ENCODE measurements at places on chromosomes 2 and 18.

DNA sequence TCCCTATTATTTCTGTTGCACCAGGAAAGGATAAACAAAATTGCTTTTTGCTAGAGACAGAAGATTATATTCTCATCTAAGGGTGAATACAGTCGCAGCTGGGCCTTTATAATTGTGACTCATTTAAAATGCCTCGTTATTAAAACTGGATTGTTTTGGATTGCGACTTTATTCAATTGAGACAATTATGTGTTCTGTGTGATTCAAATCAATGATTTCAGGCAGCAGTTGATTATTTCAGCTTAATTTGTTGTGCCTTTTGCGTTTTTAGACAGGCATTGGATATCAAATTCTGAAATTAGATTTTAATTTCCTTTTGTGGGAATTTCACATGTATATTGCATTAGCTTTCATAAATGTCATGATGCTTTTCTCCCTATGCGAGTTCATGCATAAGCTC, 778.1 kb upstream of the SOX11 start:
- no peak for DNase-seq

GRCh38 chr2:208983486-208983885, 440.4 kb upstream of the MAP2 start:
- no peak for DNase-seq

- DNase-seq: no peak
These were observed 220.2 kb downstream of the SRBD1 start for GRCh38 chr2:45390861-45391260.

- DNase-seq: no peak
These were observed 2.1 kb upstream of the TOGARAM2 start for GRCh38 chr2:28979041-28979440.

GRCh38 chr2:241563981-241564595, 5.5 kb downstream of the BOK start:
- no peak for DNase-seq

DNA sequence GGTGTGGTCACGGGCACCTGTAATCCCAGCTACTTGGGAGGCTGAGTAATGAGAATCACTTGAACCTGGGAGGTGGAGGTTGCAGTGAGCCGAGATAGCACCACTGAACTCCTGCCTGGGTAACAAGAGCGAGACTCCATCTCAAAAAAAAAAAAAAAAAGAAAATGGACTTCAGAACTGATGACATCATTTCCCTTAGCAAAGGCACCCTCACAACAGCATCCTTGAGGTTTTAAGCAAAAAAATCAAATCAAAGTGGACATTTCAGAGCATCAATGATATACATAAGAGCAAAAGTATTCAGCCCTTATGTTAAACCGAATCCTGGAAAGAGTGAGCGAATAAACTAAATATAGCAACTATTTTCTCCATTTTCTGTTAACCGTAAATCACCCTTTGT, 45.3 kb downstream of the EPB41L3 start:
- DNase-seq: no peak

DNA sequence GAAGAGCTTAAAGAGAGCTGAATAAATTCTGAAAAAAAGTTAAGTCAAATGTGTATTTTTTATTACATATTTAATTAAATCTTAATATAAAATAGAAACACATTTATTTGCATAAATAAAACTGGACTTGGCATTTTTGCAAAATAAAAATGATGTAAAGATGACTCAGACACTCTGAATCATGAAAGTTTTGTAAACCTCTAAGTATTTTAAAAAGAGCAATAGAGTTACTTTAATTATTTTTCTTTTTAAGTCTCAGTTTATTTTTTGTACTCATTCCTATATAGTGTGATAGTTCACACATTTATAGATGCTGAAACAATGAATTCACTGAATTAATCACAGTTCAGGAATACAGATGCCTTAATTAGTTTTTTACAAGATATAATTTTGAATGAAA, 109.9 kb upstream of the DTNA start:
- DNase-seq: no peak

DNA sequence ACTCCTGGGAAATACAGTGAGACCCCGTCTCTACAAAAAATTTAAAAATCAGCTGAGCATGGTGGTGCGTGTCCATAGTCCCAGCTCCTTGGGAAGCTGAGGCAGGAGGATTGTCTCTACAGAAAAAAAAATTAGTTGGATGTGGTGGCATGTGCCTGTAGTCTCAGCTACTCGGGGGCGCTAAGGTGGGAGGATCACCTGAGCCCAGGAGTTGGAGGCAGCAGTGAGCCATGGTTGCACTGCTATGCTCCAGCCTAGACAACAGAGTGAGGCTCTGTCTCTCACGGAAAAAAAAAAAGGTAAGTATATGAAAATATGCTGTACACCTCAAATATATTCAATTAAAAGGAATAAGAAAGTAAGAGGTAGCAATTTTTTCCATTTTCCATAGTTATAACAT, 92.5 kb upstream of the TGIF1 start:
- no peak for DNase-seq

- DNase-seq: no peak
These were observed 23.8 kb upstream of the IL1R2 start for GRCh38 chr2:101967826-101968513.

- no peak for DNase-seq
These were observed 161.6 kb downstream of the CMPK2 start for GRCh38 chr2:6704077-6704476.

- no peak for DNase-seq
These were observed 380.2 kb downstream of the LNPK start for GRCh38 chr2:175621821-175622220.

DNA sequence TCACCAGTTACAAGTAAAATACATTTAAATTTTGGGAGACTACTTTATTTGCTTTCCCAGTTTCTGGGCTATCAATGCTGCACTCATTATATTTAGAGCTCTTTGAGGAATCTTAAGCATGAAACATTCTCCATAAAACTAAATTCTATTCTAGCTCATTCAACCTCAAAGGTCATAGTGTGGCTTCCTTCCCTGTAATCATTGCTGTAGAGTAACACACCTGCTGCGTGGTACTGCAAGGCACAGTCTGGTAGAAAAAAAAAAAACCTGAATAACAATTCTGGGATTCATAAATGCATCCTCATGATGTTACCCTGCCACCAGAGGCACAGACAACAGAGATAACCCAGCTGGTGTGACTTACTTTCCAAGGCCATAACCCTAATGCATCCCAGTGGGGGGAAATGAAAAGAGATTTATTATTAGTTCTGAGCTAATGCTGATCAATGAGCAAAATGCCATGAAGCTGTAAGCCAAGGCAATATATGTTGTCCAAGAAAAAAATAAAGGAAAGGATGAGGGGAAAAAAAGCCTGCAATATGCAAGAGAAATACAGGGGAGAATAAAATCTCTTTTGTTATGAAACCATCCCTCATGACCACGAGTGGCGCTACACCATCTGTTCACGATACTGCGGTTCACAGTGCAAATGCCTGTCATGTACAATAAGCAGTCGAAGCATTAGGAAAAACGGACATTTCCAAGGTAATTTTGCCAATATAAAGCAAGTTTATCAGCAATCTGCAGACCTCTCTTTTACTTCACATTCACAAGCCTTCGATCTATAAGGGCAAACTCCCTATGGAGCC, 1481.6 kb upstream of the PIK3C3 start:
- DNase-seq: no peak

DNA sequence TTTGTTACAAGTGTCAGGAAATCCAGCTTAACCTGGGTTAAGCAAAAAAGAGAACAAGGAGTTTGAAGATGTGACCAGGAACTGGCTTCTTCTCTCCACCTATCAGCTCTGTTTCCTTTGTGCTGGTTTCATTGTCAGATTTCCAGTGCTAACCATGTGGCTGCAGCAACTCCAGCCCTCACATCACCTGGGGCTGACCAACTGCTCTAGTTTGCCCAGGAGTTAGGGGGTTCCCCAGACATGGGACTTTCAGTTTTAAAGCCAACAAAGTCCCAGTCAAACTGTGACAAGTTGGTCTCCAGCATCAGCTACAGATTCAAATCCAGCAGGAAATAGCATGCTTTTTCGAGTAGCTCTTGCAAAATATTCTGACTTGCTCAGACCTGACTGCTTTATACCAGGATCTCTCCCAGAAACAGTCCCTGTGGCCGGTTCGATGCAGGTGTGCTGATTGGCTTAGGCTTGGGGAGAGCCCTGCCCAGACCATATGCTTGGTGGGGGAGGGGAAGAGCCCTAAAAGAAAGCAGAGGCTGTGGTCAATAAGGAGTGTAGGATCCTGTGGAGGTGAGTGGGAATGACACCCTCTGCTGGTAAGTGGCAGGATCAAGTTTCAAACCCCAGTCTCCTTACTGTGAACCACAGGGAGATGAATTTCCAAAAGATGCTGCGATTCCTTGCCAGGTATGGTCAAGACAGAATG, 49.5 kb downstream of the KCNE4 start:
- DNase-seq: no peak

DNA sequence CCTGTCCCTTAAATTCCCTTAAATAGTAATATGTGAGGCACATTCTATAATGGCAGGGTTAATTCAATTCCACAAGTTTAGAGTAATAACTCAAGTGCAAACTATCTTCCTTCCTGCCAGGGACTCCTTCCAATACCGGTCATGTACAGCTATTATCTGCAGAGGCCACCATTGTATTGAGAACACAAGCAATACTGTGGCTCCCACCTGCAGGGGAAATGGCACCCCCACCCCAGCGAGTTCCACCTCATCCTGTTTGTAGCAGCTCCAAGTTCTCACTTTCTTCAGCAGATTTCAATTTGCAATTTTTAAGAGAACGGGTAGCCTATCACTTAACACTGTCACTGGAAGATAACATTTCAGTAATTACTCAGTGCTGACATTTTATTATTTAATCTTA, 172.1 kb upstream of the PID1 start:
- DNase-seq: no peak

DNA sequence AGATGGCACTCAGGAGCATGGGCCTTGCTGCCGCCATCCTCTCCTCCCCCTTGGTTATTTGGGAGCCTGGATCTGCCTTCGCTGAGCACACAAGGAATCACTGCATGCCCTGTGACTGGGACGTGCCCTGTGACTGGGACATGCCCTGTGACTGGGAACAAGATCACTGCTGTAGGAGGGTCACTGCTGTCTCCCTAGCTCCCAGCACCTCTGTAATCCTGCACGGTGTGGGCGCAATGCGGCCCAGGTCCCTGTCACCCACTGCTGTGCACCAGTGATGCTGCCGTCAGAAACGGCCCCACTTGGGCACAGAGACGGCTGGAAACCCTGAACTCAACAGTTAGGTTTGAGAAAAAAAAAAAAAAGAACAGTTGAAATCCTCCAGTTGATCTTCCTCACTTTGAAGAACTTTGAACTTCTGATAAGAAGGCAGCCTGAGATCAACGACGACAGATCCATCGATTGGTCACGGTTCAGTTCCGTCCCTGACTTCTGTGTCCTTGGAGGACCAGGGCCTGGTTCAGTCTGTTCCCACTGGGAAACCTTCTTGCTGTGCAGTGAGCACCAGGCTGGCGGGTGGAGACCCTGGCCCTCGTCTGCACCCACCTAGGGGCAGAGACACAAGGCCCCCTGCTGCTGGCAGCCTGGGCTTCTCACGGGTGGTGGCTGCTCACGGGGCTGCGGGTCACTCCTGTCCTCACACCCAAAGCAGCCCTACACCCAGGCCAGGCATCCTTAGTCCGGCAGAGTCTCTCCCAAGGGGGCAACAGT, 125.9 kb downstream of the PXDN start:
- DNase-seq: no peak

DNA sequence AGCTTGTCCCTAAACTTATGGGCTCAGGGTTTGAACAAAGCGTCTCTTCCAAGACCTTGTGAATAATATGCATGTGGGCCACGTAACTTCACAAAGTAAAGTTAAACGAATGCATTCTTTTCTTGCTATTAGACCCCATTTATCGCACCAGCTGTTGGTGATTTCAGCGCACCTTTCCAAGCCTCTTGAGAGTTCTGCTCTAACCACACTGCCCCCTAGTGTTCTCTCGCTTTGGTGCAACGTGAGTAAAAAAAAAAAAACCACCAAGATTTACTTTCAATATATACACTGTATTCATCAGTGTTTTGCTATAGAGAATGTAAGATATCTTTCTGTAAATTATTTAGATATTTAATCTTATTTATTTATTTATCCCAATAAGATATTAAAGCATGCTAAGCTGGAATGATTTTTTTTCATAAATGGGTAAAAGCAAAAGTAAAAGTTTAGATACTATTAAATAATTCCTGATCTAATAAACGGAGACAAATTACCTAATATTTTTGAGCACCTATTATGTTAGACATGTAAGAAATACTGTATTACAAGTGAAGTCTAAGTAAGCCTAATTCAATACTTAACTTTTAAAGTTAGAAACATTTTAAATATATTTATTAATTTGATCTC, 459.5 kb downstream of the DLGAP1 start:
- DNase-seq: no peak

GRCh38 chr18:43398601-43399000, 121.3 kb upstream of the SYT4 start:
- no peak for DNase-seq

DNA sequence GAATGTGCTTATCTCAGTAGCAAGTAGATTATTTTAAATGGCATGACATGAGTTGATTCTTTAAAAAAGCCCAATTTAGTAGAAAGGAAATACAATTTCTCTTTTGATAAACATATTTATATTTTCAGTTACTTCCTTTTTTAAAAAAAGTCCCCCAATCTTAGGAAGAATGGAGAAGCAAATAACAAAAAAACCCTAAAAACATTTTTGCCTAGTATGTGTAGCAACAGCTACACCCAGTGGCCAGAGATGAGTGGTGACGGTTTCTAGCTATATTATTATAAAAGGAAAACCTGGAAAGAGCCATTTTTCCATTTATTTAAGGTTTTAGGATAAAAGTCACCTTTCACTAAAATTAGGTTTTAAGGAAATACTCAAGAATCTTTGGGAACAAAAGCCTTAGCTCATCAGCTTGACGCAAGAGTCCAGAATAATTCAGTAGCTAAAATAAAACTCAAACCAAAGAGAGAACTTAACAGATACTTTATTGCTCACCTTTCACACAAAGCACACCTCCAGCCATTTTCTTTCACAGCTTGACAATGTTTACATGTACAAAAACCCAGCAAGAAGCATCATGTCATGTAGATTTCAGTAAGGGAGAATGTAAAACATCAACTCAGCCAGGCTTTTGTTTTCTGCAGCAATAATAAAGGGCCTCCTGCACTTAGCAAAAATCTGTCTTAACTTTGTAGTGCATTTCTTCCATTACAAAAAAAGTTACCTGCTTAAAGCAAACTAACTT, 15.7 kb downstream of the FAM98A start:
- DNase-seq: no peak

DNA sequence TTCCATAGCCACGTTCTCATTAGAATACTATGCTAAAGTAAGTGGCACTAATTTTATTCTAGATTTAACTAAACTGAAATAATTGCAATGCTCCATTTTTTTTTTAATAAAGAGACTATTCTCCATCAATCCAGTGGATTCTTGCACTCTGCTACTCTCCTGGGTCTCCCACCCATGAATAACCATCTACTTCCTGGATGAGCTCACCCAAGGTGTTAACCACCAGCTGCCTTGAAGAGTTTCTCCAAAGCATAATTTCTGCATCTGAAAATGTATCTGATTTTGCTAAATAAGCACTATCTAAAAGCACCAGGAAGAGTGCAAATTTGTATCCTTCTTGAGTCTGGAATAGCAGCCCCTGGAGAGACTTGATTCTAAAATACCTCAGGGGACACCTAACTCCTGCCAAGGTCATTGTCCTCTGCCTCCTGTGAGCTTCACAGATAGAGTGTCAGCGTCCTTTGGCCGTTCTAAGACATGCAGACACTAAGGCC, 41.6 kb upstream of the SH3BP4 start:
- no peak for DNase-seq

GRCh38 chr2:205564346-205565141, 117.8 kb upstream of the NRP2 start:
- no peak for DNase-seq

GRCh38 chr2:70919672-70920366, 15.9 kb upstream of the ATP6V1B1 start:
- DNase-seq: no peak
